Stimulated activated CD8-positive, alpha-beta memory T cell treated with anti-CD3 and anti-CD28 coated beads, Interleukin-4, amount 100 ng/mL, for 48 hours (primary cell): ENCODE measurements at places on chromosomes 1 and 21.

DNA sequence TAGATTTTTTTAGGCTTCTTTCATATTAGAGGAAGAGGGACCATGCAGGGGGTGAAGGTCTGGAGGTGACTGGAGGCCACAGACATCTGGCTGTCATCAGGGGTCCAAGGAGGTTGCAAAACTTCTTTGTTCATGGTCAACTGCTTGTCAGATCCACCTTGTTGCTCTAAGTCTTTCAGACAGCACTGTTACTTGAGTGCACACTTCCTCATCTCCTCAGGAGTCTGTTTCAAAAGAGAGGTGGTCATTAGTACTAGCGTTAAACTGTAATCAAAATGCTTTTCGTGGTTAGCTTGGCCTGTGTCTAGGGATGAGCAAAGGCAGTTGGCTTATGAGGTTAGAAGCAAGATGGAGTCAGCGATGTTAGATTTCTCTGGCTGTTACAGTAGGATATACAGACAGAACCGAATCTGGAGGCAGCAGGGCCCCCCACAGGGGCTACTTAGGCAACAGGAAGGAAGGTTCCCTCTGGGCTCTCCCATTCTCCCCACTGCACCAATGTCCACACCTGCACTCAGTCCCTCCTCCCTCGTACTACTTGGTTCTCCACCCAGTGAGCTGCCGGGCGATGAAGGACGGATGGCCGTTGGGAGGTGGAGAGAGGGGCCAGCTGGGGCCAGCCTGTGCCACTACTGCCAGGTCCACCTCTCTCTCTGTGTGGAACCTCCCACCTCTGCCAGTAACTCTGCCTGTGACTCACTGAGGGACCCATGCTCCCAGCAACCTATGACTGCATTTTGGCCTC lies 57.2 kb downstream of the TOR1AIP2 start:
- no peak for DNase-seq

DNA sequence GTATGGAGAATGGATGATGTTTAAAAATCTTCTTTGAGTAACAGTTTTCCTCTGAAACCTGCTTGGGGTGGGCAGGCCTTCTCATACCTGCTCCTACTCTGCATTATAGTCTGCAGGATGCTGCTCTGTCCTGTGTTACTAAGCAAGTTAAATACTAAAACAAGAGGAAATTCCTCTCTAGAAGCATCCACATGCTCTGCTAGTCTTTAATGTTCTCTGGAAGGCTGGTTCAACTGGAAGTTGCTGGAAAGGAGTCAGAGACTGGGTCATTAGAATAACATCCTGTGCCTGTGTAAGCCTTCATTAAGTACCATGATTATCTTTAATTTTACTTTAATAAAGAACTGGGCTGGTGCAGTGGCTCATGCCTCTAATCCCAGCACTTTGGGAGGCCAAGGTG lies 5.8 kb downstream of the SELP start:
- no peak for DNase-seq

- DNase-seq, result no peak
Measured at GRCh38 chr1:41151846-41152245, 90.3 kb downstream of the SCMH1 start.

GRCh38 chr1:172969611-172970010 lies 81.1 kb downstream of the TNFSF18 start:
- no peak for DNase-seq

DNA sequence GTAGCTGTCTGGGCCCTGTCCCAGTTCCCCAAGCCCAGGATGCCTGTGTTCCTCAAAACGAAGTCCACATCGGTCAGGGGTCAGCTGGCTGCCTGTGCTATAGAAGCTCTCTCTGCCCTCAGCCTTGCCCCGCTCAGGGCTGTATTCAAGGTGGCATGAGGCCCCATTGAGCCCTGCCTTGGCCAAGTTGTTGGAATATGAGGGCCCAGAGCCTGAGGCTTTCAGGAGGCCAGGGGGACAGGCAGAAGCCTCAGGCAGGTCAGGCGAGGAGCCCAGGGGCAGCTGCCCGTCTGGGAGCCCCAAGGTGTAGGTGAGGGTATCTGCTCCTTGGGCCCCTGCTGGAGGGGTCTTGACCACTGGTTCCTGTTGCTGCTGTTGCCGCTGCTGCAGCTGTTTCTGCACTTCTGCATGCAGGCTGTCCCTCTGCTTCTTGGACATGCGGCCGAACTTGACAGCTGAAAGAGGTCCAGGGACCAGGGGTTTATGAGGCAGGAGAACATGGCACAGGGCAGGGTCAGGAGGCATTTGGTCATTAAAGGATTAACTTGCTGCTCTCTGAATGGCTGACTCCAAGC lies 9.8 kb upstream of the LINGO4 start:
- no peak for DNase-seq

DNA sequence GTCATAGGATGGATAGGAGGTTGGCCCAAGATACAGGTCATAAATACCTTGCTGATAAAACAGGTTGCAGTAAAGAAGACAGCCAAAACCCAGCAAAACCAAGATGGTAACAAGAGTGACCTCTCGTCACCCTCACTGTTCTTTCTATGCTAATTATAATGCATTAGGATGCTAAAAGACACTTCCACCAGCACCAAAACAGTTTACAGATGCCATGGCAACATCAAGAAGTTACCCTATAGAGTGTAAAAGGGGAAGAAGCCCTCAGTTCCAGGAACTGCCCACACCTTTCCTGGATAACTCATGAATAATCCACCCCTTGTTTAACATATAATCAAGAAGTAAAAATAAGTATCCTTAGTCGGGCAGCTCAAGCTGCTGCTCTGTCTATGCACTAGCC lies 671.9 kb downstream of the PTPRC start:
- DNase-seq, result no peak

GRCh38 chr1:167601442-167602383 lies 28.3 kb upstream of the RCSD1 start:
- DNase-seq, result peak; percentile 45

- no peak for DNase-seq
Measured at GRCh38 chr1:61253912-61254633, 171.7 kb downstream of the NFIA start.

GRCh38 chr1:200302921-200303290 lies 106.9 kb downstream of the ZNF281 start:
- DNase-seq, result no peak

DNA sequence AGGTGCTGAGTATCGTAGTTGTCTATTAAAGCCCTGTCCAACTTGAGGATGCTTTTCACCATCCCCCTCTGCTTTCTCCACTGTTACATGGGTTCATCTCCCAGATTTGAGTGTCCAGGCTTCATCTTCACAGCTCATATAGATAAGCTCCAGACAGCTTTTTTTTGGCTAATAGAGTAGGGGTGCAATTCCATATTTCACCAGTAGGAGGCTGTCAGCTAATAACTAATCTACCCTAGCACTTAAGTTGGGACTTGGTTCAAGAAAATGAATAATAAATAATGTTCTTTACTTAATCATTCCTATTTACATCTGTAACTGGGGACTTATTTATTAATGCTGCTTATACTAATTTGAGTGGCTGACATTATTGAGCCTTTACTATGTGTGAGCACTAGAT lies 124.5 kb downstream of the IGSF21 start:
- DNase-seq, result no peak

DNA sequence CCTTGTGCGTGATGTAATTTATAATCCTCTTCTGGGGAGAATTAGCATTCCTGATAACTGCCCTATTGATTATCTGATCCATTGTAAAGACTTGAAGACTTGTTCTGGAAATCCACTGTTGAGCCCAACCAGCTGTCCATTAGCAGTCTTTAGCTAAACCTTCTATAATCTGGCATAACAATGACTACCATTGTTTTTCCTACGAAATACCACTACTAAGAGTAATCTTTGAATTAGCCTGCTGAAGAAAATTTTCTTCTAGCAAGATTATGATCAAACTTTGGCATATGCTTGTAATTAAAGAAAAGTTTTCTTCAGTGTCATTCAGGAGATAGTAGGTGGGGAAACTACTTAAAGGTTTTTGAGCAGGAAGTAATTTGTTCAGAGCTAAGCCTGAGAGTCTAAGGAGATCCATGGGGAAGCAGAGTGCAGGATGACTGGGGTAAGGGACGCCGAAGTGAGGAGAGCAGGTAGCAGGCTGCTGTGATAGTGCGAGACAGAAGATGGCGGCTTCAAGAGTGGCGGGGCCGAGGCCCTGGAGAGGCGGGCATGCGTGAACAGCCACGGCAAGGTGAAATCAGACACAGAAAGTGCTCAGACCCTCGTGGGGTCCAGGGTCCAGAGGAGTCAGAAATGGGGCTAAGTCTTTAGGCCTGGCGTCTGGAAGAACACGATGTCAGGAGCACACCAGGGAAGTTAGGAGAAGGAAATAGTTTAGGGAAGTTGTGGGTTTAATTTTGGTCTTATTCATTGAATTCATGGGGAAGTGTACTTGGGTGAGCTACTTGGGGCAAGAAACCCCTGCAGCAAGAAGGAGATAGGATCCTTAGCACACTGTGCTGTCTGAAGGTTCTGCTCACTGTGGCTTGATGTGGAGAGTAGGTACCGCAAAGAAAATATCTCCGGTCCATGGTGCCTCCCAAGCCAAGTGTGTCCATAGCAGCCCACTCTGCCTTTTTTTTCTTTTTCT lies 112.6 kb upstream of the ADAR start:
- no peak for DNase-seq

DNA sequence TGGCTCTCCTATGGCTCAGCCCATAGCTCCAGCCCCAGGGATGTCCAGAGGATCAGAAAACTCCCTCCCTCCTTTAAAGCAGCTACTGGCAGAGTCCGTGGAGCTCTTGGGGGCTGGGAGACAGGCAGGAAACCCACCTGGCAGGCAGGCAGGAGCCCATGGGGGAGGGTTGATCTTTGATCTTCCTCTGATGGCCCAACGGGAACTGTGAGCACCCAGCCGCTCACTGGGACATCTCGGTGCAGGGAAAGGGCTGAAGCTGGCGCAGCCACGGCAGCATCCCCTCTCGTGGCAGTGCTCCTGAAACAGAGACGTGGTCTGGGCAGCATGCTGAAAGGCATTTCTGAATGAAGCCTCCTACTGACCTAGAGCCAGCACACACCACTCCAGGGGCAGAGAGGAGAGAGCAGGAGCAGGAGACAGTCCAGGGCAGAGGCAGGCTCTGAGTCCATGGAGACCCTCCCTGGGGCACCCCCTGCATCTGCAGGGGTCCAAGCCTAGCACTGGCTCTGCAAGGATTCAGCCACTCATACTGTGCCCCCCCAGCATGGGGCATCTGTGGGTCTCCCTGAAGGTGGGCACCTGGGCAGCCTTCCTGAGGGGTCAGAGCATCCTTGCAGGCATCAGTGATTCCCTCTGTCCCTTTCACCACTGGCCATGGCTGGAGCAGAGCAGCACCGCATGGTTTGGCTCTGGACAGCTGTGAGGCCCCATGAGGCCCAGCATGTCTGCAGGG lies 4.9 kb upstream of the SLX9 start:
- DNase-seq, result no peak

DNA sequence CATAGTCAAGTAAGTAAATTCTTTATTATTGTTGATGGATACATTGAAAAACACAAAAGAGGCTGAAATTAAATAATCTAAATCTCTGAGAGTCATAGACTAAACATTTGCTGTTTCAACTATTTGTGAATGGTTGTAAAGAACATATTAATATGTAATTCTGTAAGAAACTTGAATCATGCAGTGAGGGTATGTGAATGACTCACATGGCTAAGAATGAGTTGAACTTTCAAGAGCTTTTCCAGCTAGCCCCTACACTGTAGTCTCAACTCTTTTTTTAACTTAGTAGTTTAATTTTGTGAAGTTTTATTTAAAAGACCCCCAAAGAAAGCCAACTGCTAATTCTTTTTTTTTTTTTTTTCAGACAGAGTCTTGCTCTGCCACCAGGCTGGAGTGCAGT lies 588.1 kb downstream of the DPYD start:
- no peak for DNase-seq

DNA sequence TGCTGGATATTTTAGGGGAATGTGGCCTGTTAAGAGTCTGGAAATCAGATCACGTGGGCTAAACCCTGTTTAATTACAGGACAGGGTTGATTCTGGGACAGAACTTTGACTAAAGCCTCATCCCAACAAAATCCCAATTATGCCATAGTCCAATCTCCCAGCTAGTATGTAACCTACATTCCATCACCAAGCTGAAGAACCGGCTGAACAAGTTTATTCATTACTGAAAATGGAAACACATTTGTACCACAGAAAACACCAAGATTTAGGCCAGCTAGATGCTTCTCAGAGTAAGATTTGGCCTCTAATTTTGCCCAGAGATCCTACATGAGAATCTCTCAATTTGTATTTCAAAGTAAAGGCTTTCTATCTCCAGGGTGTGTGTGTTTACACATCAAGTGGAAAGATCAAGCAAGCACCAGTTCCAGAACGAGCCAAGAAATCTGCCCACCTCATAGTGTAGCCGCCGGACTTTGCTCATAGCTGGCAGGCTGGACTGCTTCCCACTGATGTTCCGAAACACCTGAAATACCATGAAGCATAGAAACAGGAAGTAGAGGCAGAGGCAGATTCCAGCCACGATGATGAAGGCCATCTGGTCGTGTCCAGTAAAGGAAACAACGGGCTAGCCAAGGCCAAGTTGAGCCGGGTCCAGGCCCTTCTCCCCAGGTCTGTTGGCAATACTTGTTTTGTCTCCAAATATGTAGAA lies 86.8 kb downstream of the WLS start:
- no peak for DNase-seq

DNA sequence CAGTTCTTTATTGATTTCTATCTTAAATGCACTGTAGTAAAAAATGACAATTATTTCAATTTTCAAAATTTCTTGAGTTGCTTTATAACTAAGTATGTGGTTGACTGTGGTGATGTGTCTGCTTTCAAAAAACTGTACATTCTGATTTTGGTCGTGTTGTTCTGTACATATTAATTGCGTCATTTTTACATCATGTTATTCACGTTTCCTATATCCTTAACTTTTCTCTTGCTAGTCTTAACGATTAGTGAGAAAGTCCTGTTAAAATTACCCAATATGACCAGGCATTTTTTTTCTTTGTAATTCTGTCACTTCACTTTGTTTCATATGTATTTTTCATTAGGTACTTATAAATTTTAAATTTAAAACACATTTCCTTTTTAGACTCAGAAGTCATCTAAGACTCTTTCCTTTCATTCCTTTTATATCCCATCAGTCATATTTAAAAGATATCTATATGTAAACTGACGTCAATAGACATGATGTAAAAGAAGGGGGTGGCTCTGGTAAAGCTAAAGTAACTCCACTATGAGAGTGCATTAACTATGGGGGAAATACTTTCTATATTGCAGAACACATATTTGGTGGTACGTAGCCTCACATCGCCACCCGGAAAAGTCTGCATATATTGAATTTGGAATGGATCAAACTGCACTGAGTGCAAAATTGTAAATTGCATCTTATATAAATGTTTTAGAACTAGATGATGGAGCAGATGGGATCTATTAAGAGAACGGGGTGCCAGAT lies 1.1 kb upstream of the COA6 start:
- DNase-seq, result no peak

GRCh38 chr1:94925561-94926125 lies 1.3 kb downstream of the CNN3 start:
- DNase-seq, result peak; percentile 25
